ENCODE measurements at places on chromosomes 6 and 20.

- DNase-seq: no peak
Observed at GRCh38 chr20:38203337-38203980, 38.4 kb upstream of the TGM2 start.

DNA sequence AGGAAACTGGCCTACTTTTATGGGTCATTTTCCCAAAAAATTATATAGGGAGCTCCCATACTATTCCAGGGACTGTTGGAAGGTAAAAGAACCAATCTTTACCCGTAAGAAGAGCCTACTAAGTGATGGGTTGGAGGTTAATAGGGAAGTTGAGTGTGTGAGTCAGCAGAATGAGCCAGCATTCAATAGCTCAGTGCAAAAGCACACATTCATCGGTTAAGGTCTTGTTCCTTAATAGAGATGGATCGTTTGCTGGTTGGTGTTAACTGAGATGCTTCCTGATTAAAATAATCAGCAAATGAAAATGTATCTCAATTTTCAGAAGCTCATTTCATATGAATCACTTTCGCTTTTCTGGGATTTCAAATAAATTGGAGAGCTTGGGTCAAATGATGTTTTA is 115.3 kb upstream of the MRPS10 start:
- DNase-seq: no peak

DNA sequence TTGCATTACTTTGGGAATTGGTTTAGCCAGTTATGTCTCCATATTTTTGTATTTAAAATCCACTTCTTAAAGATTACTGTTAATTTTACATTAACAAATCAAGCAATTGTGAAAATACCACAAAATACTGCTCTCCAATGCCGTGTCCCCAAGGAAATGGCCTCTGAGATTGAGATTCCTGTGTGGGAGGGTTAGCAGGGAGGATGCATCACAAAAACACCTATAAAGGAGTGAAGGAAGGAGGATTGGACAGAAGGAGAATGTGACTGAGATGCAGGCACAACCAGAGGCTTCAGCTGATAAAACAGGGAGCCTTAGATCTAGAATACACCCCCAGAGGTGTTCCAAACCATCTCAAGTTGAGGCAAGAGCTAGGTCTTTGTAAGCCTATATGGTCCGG is 34.2 kb upstream of the NKAIN2 start:
- no peak for DNase-seq

- no peak for DNase-seq
Observed at GRCh38 chr6:17483391-17484016, 90.1 kb downstream of the CAP2 start.

GRCh38 chr20:1225263-1225782 is 521 bp upstream of the RAD21L1 start:
- no peak for DNase-seq

DNA sequence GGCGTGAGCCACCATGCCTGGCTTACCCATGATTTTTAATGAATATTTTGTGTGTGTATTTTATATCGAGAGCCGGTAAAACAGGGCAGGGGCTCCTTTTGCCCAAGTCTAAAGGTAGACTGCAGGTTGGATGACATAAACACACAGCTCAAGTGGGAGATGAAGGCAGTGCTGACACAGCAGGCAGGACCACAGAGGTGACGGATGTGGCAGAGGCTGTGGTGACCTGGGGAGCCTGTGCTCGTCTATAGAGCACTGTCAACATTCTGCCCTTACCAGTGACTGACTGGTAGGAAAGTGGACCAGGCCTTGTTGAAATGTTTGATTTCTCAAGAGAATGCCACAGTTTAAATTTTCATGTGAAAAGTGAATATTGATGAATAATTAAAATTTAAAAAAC is 137.5 kb downstream of the ZFP64 start:
- no peak for DNase-seq

DNA sequence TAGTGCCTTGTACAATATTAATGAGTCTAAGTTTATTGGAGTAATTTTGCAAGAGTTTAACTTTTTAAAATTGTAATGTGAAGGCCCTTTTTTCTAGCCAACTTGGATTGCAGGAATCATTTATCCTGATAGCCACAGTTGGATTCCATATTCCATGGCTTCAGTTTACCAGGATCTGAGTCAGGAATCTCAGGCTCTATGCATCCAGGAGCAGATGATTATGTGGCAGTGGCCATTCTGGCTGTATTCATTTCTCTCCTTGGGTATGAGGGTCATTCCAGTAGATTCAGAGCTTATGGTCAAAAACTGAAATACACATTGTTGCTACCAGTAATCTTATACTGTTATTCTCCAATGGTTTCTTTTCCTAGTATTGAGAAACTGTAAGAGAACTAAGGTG is 2.9 kb downstream of the AIG1 start:
- no peak for DNase-seq

- DNase-seq: no peak
Observed at GRCh38 chr20:48789185-48789668, 38.6 kb downstream of the PREX1 start.

DNA sequence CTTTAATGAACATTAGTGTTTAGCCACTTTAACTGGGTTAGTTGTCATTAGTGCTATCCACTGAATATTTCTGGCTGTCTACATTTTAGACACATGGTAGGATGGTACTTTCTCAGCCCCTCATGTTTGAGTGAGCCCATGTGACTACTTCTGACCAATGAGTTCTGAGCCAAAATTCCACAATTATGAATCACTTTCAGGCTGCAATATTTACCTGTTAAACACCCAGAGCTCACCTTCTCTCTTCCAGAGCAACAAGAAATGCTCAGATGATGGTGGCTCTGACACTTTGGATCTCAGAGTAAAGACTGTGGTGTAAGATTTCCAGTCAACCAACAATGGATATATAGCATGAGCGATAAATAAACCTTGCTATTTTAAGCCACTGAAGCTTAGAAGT is 24.8 kb downstream of the SPACA1 start:
- DNase-seq: no peak

DNA sequence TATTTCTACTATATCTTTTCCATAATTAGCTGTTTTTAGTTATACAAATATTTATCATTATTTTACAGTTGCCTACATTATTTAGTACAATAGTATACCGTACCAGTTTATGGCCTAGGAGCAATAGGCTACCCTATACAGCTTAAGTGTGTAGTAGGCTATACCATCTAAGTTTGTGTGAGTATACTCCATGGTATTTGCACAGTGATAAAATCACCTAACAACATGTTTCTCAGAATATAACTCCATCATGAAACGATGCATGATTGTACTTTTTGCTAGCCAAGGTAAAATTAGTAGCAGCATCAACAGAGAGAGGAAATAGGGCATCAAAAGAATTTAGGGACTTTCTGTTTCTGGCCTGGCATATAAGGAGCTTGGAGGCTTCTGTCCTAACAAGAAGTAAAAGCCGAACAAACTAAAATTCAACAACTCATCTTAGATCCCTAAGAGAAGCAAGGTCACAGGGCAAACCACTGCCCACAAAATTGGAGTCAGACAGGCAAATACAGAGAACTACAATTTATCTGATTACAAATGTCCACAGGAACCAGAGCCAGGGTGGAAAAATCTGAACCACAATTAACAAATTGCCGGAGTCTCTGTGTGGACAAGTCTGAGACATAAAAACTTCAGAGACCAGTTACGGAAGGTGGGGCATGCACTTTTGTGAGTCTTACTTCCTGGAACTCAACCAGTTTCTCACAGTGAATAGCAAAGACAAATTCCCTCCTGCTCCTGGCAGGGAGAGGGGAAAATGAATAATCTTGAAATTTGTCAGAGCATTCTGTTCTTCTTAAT is 671.4 kb downstream of the RFPL4B start:
- no peak for DNase-seq

GRCh38 chr20:25103526-25103925 is 21.6 kb upstream of the VSX1 start:
- DNase-seq: no peak

- DNase-seq: no peak
Observed at GRCh38 chr20:37406010-37406998, 60.4 kb downstream of the SRC start.

DNA sequence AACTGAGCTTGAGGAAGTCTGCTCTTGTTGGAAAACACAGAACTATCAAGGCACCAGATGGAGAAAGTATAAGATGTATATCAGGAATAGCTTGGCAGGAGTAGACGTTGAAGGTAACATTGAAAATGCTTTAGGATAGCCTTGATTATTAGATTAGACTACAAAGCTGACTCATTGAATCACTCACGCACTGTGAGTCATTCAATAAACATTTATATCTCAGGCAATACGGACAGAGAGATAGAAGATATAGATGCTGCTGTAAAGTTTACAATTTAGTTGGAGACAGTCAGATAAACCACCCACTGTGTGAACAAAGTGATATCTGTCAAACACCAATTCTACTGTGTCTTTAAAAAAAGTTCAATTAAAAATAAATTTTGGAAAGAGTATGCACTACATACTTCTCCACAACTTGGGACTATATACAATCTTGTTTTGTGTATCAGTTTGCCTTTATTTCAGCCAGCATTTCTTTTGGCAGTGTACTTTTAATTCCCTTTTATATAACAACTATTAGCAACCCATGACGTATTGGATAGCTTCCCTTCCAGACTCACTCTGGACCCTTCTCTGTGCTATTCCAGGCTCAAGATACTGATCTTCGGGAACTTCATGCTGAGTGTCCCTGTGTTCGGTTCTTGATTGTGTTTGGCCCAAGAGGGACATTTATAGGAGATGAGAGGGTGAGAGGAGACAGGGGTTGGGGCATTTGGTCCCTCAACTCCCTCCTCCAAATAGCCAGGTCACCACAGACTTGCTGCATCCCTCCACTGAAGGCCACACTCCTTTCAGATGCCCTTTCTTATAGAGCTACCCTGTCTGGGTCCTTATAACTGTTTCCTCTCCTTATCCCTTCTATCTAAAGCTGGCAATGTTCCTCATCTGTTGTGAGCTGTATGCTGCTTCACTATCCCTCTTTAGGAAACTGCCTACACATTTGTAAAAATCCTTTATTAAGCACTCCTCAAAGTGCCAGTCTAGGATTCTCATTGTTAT is 176.6 kb upstream of the PTPRK start:
- DNase-seq: no peak

- DNase-seq: no peak
Observed at GRCh38 chr6:88290411-88290810, 124.3 kb upstream of the CNR1 start.

DNA sequence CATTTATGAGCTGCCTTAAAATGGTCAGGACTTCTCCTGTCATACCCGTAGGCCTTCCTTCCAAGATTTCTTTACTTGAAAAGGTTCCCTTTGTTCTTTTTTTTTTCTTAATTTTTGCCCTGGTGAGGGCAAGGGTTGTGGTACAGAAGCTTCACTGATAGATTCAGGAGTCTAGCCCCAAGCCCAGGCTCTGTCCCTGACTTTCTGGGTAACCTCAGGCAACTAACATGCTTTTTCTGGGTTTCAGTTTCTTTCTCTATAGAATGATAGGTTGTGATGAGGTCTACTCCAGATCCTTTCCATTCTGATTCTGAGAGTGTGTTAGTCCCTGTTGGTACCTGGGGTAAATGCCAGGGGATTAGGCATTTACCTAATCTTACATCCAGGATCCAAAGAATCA is 21.2 kb downstream of the SNPH start:
- no peak for DNase-seq

- no peak for DNase-seq
Observed at GRCh38 chr6:33192105-33192646, at the start of gene COL11A2. Gene COL11A2 (minus strand): TSS chr6:33192467. CDS start chr6:33192240, 227 bp downstream.

- DNase-seq: no peak
Observed at GRCh38 chr20:47487175-47487917, 14.3 kb upstream of the NCOA3 start.

DNA sequence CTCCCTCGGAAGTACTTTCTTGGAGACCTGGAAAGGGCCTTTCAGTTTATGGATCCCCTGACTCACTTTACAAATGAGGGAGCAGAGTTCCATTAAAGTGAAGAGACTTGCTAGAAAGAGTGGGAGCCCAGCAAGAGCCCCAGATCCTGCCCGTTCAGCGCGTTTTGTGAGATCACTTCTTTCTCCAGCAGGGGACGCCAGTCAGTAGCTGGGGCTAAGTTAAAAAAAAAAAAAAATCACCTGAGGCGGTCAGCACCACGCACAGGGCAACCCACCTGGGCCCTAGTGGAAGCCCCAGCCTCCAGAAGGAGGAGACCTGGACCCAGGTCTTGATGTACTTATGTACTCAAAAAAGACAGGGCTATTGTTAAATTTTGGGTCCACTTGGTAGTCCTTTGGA is 274.5 kb upstream of the RNF24 start:
- no peak for DNase-seq

DNA sequence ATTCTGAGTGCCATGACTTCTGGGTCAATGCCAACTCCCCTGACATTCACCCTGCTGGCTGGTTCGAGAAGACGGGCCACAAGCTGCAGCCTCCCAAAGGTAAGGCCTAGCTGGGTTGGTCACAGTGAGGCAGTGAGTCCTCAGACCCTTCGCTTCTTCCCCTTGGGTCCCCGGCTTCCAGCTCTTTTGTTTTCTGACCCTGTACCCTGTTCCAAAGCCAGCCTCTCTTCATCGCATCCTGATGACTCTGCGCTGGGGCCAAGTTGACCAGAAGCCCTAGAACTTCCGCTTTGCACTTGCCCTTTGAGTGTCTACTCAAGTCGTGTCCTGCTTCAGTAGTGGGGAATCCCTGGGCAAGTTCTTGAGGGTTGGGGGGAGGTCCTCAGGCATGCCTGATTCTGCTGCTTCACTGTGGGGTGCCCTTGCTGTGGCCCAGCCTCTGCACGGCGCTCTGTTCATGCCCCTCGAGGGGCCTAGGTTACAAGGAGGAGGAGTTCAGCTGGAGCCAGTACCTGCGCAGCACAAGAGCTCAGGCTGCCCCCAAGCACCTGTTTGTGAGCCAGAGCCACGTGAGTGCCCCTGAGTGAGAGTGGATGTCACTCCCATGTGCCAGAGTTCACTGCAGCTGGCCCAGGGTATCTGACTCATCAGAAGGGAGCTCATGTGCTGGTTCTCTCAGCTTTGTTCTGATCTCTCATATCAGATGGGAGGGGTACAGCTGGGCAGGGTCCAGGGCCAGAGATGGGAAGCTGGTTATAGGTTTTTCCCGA is 23.0 kb downstream of the L3MBTL1 start:
- DNase-seq: no peak

DNA sequence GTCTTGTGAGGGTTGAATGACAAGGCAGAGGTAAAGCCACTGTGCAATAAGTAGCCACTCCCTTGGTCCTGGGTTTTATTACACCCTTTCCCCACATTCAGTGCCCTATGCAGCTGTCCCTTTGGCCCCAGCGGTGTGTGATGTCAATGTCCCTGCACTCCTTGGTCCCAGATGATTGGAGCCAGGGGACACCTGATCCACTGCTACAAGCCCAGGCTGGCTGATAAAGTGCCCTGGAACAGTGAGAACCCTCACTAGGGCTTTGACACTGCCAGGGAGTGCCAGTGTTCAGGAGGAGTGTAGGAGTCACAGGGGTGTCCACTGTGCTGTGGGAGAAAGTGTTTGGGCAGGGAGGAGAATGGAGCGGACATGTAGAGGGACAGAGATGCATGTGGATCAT is 30.4 kb downstream of the GABRR1 start:
- no peak for DNase-seq

DNA sequence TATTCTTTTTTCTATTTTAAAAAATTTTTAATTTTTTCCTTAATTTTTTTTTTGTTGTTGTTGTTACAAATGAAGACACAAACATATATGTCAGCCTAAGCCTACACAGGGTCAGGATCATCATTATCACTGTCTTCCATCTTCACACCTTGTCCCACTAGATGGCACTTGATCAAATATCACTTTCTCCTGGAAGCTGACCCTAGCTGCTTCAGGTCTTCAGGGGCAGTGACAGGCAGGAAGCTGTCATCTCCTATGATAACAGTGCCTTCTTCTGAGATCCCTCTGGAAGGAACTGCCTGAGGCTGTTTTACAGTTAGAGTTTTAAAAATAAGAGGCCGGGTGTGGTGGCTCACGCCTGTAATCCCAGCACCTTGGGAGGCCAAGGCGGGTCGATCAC is 70.2 kb upstream of the EEF1E1 start:
- DNase-seq: no peak

All from right renal cortex interstitium (tissue), 3 donors.